ENCODE measurements at places on chromosomes 7 and 10.

- DNase-seq = no peak
These were observed 290.6 kb downstream of the PRPF18 start for GRCh38 chr10:13877154-13877909.

DNA sequence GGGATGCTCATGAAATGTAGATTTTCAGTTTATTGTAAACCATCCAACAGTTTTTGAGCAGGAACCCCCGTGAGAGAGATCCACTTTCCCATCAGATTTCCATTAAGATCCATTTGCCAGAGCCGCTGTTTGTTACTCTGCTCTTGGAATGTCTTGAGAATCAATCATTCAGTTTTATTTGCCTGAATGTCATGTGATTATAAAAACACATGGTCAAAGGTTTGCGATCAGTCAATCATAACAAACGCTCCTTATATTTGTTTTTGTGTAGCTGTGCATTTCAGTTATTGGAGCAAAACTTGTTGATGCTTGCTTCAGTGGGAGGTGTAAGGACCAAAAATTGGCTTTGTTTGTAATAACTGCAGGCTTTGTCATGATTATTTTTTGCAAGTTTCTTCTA is 155.8 kb upstream of the RHOBTB1 start:
- DNase-seq = no peak

- no peak for DNase-seq
These were observed 200.1 kb downstream of the SLC25A13 start for GRCh38 chr7:96121752-96122151.

DNA sequence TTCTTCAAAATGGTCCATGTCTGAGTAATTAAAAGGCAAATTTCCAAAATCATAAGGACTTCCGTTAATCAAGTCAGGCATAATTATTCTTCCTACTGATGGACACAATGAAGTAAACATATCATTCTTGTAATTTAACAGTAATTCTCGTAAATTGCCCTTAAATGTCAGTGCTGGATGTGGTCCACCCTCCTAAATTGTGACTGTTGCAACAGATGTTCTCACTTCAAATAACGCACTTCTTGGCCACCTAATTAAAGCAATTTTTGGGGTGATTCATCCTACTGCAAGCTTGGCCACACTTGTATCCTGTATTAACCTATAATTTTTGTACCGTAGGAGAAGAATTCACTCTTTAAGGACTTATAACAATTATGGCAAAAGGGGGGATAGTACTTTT is 1.9 kb downstream of the COL1A2 start:
- DNase-seq = no peak

- DNase-seq = peak; percentile 77
These were observed 129.8 kb upstream of the PPP1R3A start for GRCh38 chr7:114048386-114049235.

DNA sequence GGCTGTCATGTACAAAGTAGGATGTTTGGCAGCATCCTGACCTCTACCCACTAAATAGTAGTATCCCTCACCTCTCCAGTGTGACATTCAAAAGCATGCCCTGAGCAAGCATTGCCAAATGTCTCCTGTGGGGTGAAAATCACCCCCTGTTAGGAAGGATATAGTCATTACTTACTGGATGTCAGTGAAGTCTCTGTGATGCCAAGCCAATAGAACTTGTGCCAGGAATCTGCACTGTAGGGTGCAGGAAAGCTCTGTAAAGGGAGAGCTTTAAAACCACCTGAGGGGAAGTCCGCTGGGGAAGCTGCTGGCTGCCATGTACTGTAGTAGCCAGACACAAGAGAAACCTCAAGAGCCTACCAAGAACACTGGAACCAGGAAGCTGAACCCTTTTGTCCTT is 170.7 kb upstream of the DKK1 start:
- DNase-seq = no peak

DNA sequence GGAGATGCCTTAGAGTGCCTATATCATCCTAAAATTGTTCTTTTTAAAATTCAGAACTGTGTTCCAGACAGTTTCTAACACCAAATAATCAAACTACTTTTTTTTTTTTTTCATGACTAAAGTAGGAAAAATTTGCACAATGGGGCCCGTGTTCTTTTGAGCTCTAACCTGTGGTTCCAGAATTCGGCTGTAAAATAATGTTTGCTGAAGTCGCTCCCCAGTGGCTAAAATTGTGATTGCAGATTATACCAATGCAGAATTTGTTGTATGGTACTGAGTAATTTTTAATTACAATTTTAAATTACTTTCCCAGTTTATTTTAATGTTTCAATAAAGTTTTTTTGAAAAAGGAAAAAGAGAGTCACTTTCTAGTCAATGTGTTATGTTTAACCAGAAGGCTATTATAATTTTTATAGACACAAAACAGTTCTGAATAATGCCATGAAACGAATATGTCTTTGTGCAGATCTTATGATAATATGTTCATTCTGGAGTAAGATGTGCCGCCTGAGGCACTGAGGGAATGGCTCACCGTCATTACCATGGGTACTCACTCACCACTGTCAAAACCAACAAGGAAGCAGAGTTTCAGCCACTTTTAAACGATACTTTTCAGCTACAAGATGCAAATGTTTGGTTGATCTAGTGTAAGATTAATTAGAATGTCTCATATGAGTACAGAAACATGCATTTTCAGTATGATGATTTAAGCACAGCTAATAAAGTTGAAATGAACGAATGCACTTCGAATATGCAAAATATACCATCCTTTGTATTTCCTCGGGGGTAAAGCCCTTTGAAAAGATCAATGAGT is 173.6 kb downstream of the PRKCQ start:
- DNase-seq = peak; percentile 29

DNA sequence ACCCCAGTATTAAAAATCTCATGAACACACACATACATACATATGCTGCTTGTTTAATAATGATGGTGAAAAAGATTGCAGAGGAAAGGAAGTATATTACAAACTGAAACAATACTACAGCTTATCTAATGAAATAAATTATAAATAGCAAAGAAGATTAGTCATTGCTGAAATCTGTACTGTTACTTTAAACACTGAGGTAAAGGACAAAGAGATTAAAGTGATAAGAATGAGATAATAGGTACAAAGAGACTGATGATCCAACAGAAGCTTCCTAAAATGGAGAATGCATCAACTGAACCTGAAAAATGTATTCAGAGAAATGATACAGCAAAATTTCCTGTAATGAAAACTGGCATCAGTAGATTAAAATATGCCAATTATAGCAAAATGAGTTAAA is 91.5 kb upstream of the KCND2 start:
- no peak for DNase-seq

DNA sequence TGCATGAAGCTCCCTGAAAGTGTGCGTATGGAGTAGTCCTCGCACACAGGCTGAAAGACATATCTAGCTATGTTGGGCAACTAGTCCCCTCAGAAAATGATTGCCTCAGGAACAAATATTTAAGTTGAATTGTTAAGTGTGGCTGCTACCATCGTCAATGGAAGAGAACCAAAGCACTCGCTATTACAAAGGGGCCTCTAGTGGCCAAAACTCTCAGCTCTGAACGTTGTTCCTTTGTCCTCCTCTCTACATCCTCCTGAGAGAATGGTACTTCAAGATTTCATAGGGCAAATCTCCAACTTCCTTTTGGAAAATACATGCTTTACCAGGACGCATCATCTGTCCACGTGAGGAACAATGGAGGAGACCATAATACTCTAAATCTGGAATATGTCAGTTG is 209.9 kb downstream of the NRG3 start:
- DNase-seq = no peak

GRCh38 chr7:11726001-11726793 is 105.8 kb downstream of the THSD7A start:
- no peak for DNase-seq

DNA sequence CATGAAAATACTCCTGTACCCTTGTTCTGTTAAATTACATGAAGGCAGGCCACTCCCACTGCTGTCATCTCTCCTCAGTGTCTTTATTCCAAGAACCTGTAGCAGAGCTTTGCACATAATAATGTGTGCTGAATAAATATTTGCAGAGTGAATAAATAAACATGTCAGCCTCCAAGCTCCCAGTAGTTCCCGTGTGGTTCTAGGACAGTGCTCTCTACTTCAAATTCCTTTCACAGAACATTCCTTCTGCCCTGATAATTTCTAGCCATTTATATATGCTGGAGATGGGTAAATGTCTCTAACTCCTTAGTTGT is 20.3 kb upstream of the HYAL4 start:
- DNase-seq = no peak

DNA sequence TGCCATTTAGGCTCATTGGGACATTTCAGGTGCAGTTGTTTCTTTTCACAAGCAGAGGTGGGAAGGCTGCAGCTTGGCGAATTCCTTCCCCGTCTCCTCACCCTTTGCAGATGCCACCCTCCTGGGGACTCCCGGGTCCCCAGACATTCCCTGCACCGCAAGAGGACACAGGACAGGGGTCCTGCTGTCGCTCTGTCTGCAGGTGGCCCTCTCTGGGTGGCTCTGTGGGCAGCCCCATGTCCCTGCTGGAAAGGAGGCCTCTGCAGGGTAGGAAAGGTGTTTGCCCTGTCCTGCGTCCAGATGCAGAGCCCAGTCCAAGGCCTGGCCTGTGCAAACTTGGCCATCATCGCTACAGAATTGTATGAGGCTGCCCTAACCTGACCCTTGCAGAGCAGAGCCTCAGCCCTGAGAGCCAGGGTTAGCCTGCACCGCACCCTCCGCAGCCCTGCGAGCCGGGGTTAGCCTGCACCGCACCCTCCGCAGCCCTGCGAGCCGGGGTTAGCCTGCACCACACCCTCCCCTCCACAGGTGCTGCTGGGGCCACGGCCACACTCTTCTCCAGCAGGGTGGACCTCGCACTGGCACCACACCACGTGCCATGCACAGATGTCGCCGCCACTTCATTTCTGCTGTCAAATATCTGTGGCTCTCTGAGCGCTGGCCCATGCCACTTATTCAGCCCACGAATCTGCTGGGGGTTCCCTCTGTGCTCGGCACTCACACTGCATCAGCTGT is 61.0 kb downstream of the CFAP46 start:
- no peak for DNase-seq

- DNase-seq = peak; percentile 25
These were observed 104.6 kb upstream of the TNRC18 start for GRCh38 chr7:5528071-5528814.

- peak; percentile 22 for DNase-seq
These were observed 1.8 kb upstream of the PFKFB3 start for GRCh38 chr10:6200734-6201515.

Measured in ACHN (cell line).